ENCODE measurements at places on chromosomes 7 and 10.
A peak's percentile ranks its signal among the peaks of the same experiment; 100 is the strongest.

GRCh38 chr7:128120976-128121490 lies 89.8 kb upstream of the LRRC4 start:
- no peak for DNase-seq

DNA sequence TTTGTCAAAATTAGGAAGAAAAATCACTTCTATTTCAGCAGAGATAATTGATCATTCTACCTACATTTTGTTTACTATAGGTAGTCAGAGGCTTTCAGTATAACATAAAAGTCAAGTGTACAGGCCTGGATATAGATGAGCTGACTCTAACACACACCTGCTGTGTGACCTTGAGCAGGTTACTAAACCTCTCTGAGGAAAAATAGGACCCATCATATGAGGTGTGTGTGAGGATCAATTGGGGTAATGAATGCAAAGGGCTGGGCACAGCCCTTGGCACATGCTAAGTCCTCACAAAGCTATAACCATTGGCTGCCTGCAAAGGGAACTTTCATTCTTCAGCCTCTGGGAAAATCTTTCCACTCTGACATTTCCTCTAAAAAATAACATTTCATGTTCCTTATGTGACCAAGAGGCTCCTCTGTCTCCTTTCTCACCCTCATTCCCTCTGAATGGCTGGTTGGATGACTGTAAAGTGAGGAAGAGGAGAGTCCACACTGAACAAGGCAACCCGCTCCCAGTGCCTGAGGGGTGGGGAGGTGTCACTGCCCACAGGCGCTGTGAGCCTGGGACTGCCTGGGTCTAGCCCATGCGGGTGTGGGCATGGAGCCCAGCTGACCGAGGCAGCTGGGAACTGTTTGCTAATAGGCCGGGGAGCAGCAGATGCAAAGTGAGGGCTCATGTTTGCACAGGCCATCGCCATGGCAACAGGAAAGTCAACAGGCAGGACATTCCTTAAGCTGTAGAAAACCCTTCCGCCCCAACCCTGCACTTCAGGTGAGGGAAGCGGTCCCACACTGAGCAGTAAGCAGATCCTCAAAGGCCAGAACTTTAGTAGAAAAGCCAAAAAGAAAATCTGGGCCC lies 36.8 kb downstream of the MYOF start:
- DNase-seq: no peak

DNA sequence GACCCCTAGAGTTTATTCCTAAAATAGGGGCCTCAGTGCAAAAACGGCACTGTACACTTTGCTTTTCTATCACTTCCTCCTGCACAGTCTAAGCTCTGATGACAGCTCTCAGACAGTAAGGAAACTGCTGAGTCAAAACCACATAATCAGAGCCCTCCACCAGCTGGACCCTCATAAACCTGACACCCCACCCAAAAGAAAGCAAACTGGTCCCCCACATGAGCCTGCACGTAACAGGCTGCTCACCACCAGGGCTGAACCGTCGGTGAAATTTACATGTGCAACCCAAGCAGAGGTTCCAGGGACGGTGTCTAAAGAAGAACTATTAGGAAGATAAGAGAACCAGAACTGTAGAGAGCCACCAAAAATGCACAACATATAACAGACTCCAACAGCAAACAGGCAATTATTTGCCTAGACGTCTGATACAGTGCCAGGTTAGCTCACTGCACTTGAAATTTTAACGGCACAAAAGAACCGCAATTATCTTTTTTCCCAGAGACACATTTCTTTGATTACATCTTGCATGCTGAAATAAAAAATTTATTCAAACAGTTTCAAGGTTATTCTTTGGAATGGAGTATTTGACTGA lies 19.6 kb downstream of the SGMS1 start:
- DNase-seq: no peak

GRCh38 chr7:69893906-69894305 lies 295.6 kb downstream of the AUTS2 start:
- DNase-seq: no peak

DNA sequence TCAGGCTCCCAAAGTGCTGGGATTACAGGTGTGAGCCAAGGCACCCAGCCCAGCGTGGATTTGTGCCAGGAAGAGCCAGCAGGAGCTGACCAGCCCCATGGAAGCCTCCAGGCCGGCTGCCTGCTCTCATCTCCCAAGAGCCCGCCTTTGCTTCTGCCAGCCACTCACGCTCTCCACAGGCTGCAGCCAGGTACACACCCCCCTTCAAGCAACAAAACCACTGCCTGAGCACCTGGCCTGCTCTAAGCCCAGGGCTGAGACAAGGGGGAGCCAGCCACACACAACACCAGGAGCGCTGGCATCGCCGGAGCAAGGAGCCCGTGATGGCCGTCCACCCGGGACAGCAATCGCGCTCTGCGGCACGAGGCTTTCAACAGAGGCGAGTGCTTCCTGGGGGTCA lies 34.5 kb downstream of the MAD1L1 start:
- DNase-seq: no peak

- DNase-seq: peak; percentile 2
Observed at GRCh38 chr7:7103343-7104313, 78.7 kb upstream of the C1GALT1 start.

DNA sequence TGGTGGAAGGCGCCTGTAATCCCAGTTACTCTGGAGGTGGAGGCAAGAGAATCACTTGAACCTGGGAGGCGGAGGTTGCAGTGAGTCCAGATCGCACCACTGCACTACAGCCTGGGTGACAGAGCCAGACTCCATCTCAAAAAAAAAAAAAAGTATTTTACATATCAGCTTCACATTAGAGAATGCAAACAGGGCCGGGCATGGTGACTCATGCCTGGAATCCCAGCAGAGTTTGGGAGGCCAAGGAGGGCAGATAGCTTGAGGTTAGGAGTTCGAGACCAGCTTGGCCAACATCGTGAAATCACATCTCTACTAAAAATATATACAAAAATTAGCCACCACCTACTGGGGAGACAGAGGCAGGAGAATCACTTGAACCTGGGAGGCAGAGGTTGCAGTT lies 31.6 kb downstream of the USP54 start:
- DNase-seq: no peak

GRCh38 chr7:25429731-25430130 lies 201.4 kb upstream of the NPVF start:
- no peak for DNase-seq

DNA sequence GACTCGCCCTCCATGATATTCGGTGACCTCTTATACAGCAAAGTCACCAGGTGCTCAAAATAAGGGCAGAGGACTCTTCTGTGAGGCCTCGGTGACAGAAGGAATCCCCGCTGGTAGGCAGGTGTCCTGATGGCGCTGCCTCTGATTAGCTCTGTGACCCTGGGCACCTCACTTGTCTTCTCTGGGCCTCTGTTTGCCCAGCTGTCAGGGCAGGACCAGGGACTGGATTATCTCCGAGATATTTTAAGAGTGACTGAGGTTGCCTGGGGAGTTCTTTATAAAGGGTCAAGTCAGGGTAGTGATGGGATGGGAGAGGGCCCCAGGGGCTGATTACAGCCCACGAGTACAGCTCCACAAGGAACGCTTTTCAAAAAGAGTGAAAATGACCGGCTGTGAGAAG lies 70.9 kb upstream of the SAMD8 start:
- no peak for DNase-seq

- DNase-seq: no peak
Observed at GRCh38 chr10:26839966-26840627, 20.7 kb downstream of the ABI1 start.

GRCh38 chr7:18353339-18353738 lies 142.2 kb upstream of the HDAC9 start:
- DNase-seq: no peak

- no peak for DNase-seq
Observed at GRCh38 chr10:75744261-75744660, 312.8 kb downstream of the LRMDA start.

DNA sequence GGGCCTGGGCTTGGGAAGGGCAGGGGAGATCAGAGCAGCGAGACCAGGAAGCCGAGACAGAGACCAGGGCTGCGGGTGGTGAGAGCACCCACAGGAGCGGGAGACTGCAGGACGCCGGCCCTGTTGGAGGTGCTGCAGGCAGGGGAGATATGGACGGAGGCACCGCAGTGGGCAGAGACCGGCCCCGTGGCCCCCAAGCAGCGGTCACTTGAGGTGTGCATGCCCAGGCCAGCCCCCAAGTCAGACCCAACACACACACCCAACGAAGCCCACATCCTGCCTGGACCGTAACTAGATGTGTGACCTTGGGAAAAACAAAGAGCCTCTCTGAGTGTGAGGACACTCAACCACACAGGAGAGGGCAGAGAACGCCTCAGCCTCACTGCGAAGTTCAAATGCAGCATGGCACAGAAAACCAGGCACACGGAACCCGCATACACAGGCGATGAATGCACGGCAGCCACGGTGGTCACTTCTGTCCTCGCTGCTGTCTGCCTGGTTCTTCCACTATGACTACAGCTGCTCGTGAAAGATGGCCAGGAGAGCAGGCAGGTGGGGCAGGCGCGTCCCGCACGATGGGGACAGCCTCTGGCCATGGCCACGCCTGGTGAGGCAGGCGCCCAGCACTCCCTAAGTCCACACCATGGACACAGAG lies 214.7 kb downstream of the MAD1L1 start:
- DNase-seq: no peak

GRCh38 chr10:18680754-18681153 lies 21.5 kb downstream of the ARL5B start:
- DNase-seq: no peak

GRCh38 chr7:5455581-5456219 lies 32.1 kb upstream of the TNRC18 start:
- no peak for DNase-seq

DNA sequence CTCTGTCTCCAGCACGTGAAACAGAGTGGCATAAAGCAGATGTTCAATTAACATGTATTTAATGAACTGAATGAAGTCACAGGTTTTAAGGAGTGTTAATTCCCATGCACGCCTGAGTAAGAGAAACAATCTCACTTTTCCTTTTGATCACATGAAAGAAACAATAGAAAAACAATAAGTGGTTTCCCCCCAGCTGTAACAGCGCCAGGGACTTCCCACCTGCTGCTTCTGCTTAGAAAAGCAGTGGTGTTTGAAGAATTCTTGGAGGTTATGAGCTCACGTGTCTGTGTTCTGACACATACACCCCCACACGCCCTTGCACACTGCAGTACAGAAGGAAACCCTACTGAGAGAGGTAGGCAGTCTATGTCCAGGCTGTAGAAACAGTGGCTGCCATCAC lies 51.3 kb upstream of the FRMD4A start:
- peak; percentile 55 for DNase-seq

All from stimulated activated CD4-positive, alpha-beta T cell treated with anti-CD3 and anti-CD28 coated beads, Interleukin-2, amount 100 ng/mL, for 4 hours (primary cell).